ENCODE measurements at places on chromosomes 6 and 20.

- no peak for DNase-seq
These were observed 1136.0 kb downstream of the HACE1 start for GRCh38 chr6:103723438-103724322.

DNA sequence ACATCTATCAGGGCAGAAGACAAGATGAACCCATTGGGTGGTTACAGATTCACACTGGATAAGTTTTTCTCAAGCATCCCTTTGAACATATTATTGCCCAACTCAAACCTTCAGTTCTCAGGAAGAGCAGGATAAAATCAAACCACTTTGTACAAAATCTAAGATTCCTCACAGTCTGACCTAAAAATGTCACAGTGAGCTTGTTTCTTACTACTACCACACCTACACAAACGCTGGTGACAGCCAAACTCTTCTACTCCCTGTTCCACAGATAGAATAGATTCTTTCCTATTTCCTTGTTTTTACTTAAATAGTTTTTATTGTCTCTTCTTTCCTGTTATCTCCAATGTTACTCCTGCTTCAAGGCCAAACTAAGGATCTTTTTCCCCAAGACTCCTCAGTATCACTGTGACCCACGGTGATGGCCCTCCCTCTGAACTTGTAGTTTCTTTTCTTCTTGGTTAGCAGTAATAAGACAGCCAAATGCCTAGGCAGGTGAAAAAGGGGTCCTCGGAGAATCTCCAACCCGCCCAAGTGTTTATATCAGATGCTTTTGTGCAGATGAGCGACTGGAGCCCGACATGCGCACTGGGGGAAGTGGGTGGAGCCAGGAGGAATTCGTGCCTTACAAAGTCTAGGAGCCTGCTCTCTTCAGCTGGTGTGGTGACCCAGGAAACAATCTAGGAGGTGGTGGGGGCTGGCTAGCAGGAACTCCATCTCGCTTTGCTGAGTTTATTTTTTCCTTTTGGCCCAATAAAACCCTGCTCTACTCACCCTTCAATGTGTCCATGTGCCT, 53.4 kb downstream of the SEL1L2 start:
- no peak for DNase-seq

DNA sequence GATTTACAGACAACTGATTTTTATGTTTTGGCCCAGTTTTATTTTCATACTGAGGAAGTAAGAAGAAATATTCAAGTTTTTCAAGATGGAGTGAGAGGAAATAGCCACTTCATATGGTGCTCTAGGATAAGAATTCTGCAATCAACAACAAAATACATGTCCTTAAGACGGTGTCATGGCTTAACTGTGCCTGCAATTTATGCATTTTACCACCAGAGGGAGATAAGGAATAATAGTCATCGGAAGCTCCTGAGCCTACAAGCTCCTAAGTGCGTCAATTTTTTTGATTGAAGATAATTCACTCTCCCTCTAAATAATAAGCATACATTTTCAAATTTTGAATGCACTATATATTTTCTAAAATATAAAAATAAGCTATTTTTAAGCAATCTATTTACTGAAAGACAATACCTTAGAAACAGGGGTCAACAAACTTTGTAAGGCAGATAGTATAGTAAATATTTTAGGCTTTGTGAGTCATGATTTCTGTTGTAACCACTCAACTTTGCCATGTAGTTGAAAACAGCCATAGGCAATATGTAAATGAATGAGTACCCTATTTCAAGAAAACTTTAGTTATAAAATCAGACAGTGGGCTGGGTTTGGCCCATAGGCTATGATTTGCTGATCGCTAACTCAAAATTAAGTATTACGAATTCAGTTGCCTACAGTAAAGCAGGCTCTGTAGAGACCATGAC, 230.9 kb upstream of the DTNBP1 start:
- peak; percentile 45 for DNase-seq

DNA sequence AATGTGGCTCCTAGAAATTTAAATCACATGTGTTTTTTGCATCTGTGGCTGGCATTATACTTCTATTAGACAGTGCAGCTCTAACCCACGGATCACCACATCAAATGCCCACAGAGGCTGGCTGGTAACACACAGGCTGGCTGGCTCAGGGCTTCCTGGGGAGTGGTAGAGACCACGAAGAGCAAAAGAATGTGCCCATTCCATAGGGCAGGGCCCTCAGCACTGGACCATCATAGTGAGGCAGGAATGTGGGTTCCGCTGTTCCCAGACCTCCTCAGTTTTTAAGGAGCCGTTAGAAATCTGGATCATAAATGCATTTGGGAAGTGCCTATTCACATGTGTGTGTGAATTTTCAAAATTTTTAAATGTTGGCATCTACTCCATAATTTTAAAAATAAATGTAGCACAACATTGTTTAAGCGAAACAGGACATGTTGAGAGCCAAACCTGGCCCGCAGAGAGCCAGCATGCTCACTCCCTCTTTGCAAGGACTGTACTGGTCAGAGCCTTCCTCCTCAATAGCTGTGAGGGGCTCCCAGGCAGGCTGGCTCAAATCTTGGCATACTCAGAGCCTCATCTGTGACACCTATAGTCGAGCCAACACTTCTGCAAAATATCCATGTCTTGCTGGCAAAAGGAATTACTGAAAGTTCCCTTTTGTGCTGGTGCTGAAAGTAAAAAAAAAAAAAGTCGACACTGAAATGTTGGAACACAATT, 190.5 kb downstream of the FNDC1 start:
- DNase-seq: no peak

DNA sequence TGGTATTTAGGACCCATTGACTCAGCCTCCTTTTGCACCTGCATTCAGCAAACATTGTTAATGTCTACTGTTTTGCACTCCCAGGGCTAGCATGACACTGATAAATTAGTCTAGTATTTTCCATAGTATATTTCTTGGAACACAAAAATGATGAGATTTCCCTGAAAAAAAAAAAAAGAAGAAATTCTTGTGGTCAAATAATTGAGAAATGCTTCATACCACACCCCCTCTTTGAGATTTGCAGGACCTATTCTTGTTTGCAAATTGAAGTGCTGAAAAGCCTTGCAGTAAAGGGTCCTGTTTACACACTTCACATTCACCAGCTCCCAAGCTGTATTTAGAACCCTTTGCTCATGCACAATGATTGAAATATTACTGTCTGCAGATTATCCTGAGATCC, 36.3 kb upstream of the CLIC5 start:
- no peak for DNase-seq

- DNase-seq: no peak
These were observed 6.1 kb upstream of the TXLNB start for GRCh38 chr6:139297921-139298320.

DNA sequence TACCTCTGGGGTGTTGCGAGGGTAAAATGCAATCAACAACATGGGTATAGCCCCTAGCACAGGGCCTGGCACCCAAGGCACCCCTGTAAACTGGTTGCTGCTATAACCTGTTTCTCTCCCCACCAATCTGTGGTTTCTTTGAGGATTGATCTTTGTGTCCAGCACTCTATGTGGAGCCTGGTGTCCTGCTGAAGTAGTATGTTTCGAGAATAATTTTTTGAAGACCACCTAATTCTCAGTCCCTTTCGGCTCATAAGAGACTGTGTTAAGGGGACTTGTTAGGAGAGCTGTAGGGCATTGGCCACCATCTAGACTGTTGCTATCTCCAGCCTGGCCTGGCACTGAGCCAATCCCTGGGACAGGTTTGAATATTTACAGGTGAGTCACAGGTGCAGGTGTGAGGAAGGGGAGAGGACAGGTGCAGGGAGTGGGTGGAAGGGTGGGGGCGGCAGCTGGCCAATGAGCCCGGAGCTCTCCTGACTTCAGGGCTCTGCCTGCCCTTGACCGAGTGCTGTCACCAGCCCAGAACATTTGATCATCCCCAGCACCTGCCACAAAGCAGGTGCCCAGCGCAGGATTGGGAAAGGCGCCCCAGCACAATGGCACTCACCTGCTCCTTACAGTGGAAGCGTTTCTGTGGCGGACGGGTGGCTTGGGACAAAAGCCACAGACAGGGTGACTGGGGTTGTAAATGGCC, 8.1 kb upstream of the C20orf144 start:
- no peak for DNase-seq

- DNase-seq: no peak
These were observed 1.0 kb downstream of the GINM1 start for GRCh38 chr6:149567194-149567586.

DNA sequence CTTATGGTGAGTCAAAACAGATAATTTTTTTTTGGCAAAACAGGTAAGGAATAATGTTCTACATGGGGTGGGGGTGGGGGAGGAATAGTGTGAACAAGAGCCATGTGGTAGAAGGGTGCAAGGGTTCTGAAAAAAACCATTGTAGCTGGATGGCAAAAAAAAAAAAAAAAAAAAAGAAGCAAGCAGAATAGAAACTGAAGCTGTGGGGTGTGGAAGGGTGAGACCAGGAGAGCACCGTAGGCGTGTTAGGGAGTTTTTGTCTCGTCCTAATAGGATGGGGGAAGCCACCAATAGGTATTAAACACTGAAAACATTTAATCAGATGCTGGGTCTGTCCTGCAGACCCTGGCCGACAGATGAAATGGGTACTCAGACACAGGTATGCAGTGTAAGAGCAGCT, 110.1 kb downstream of the ADTRP start:
- DNase-seq: no peak

DNA sequence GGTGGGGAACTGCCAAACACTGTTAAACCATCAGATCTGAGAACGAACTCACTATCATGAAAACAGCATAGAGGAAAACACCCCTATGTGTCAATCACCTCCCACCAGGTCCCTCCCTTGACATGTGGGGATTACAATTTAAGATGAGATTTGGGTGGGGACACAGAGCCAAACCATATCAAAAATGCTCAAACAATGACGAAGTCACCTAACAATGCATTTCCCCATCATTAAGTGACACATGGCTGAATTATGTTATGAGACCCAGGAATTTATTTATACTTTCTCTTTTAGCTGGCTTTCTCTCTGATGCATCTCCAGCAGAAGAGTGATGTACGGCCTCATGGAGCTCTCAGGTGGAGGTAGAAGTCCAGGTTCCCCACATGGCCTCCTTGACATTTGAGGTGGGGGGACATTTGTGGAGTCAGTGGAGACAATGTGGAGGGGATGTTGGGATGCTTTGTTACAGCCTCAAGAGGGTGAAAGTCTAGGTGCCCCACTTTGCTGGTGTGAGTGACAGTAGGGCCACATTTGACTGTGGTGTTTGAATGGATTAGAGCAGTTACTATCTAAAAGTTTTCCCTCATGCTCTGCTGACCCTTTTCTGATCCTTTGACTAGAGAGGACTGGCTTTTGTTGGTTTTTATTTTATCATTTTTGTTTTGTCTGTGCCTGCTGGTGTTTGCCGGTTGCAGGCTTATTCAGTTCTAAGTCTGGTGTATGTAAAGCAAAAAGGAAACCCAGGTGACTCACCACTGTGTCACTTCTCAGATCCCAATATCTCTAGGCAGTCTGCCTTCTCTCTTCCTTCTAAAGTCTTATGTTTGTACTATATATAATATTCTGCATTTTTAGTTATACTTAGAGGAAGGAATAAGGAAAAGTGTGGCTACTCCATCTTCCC, 18.5 kb upstream of the DCBLD1 start:
- no peak for DNase-seq

GRCh38 chr6:5723841-5724691, 282.7 kb downstream of the NRN1 start:
- no peak for DNase-seq

DNA sequence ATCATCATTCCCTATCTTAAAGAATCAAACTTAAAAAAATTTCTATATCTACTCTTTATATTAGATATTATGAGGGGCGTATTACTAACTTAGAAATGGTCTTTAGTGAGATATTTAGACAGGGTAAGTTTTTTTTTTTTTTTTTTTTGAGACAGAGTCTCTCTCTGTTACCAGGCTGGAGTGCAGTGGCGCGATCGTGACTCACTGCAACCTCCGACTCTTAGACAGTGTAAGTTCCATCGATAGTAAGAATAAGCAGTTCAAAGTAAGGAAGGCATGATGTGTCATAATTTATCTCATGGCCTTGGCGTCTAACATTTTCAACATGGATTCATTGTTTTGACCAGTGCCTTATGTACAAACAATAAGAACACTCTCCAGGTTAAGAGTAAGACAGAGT, 72.4 kb downstream of the MLIP start:
- no peak for DNase-seq

GRCh38 chr6:144066741-144067484, 28.5 kb downstream of the SF3B5 start:
- no peak for DNase-seq

DNA sequence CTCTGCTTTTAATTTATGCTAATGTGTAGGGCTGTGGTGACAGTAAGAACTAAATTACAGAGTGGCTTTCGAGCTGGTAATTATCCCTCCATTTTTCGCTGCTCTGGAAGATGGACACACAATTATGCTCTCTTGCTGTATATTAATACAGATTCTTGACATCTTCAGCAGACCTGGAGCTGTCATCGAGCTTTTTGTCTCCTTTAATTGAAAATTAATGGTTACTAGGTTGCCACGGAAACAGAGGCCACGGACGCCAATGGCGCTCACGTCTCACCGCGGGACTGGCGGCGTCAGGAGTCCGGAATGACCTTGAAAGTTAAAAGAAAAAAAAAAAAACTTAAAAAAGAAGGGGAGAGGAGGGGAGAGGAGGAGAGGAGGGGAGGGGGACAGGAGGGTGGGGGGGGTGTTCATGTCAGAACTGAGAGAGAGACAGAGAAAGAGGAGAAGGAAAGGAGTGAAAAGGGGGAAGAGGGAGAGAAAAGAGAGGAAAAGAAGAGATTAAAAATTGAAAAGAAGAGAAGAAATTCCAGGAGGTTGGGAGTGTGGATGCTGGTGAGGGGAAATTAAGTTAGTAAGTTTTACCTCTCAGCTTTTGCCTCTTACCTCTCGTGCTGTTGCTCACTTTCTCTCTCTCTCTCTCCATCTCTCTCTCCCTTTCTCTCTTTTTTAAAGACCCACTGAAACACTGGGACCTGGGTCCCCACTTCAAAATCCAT, 22.1 kb upstream of the FOXP4 start:
- no peak for DNase-seq

GRCh38 chr6:32149092-32149755, 2.5 kb downstream of the PRRT1 start:
- DNase-seq: no peak

- no peak for DNase-seq
These were observed 50.0 kb downstream of the IL20RA start for GRCh38 chr6:136994782-136995181.

DNA sequence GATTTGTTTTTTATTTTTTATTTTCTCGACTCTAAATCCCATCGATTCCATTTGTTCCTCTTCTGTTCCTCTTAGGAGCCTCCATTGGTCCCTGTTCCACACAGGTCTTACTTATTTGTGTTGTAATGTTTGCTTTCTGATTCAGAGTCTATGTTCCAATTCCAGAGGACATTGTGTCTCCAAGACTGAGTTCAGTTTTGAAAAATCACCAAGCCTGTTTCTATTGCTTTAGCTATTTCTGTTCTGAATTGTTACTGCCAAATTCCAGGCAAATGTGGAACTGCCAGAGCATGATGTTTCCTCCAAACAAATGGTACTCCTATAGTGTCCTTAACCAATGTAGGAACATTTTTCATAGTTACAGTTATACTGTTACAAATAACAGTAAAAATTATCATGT, 270.9 kb upstream of the SPTLC3 start:
- DNase-seq: no peak

- DNase-seq: no peak
These were observed 555.9 kb downstream of the C6orf118 start for GRCh38 chr6:164753517-164753916.

GRCh38 chr6:122818866-122819265, 29.8 kb downstream of the SMPDL3A start:
- DNase-seq: no peak

GRCh38 chr20:19318610-19319009, 106.2 kb downstream of the SLC24A3 start:
- no peak for DNase-seq

- DNase-seq: no peak
These were observed 141.5 kb downstream of the GMDS start for GRCh38 chr6:2103765-2104523.

Measured in hematopoietic multipotent progenitor cell treated with erythropoietin and hydrocortisone succinate and interleukin-3 and kit ligand, for 17 days (in vitro differentiated cells).